Breast epithelium (tissue), 4 donors: ENCODE measurements at places on chromosomes 2 and 18. TPM values are rescaled to one million over a fixed set of nuclear protein-coding genes. Genes with fewer than 3 reads are reported as not detected.

GRCh38 chr2:11288431-11288830 lies 56.0 kb downstream of the ROCK2 start:
- no peaks in the 10 kb centered on the region for H3K27me3 ChIP-seq
- no peaks in the 10 kb centered on the region for H3K36me3 ChIP-seq
- H3K4me3 ChIP-seq: no peak overlapping the region
- H3K4me1 ChIP-seq: no peaks in the 10 kb centered on the region
- DNase-seq: no peak

- H3K36me3 ChIP-seq: no peaks in the 10 kb centered on the region
- no peak overlapping the region for H3K4me3 ChIP-seq
- H3K4me1 ChIP-seq: peaks cover 8% of the 10 kb centered on the region
- H3K27me3 ChIP-seq: no peaks in the 10 kb centered on the region
- no peak for DNase-seq
Observed at GRCh38 chr2:43044093-43044681, 182.2 kb downstream of the ZFP36L2 start.

DNA sequence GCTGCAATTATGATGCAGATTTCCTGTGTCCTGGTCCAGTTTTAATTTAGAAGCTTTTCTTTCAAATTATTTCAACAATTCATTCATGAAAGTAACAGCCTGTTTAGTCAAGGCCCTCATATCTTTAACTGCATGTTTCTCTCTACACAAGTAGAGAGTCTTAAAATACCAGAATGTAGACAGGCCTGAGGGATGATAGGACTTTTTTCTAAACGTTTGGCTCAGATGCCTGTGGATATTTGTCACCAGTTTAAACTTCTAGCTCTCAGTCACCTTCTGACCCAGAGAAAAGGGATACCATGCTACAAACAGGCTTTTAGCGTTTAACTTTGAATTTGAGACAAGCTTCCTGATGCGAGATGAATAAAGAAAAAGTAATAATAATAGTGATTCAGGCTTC lies 15.7 kb downstream of the COL5A2 start:
- peak overlapping the region; percentile 36 for H3K27ac ChIP-seq
- no peak for DNase-seq
- H3K4me1 ChIP-seq: no peaks in the 10 kb centered on the region
- no peaks in the 10 kb centered on the region for H3K36me3 ChIP-seq
- H3K4me3 ChIP-seq: no peak overlapping the region

GRCh38 chr2:25014631-25015030 lies 27.2 kb upstream of the EFR3B start:
- H3K36me3 ChIP-seq: no peaks in the 10 kb centered on the region
- no peak overlapping the region for H3K4me3 ChIP-seq
- no peaks in the 10 kb centered on the region for H3K27me3 ChIP-seq
- no peak overlapping the region for H3K27ac ChIP-seq

GRCh38 chr2:8445580-8445979 lies 236.3 kb upstream of the ID2 start:
- H3K4me3 ChIP-seq: no peak overlapping the region
- no peak for DNase-seq
- no peaks in the 10 kb centered on the region for H3K27me3 ChIP-seq
- H3K4me1 ChIP-seq: no peaks in the 10 kb centered on the region

- H3K4me1 ChIP-seq: peaks cover 17% of the 10 kb centered on the region
- H3K36me3 ChIP-seq: no peaks in the 10 kb centered on the region
- DNase-seq: no peak
- peak overlapping the region; percentile 89 for H3K27ac ChIP-seq
- peak overlapping the region; percentile 62 for H3K4me3 ChIP-seq
- no peaks in the 10 kb centered on the region for H3K27me3 ChIP-seq
Observed at GRCh38 chr2:241009601-241010530, 11.4 kb downstream of the SNED1 start.

The TUBA3E gene
- total RNA-seq: not detected

- no peaks in the 10 kb centered on the region for H3K4me1 ChIP-seq
- H3K4me3 ChIP-seq: no peak overlapping the region
- no peaks in the 10 kb centered on the region for H3K27me3 ChIP-seq
- DNase-seq: no peak
- H3K27ac ChIP-seq: peak overlapping the region; percentile 80
Observed at GRCh38 chr2:238420878-238421694, 5.6 kb upstream of the ASB1 start.

The UCN gene
- total RNA-seq: 4.6 TPM

The NPPC gene
- 0.44 TPM for total RNA-seq

The SLC20A1 gene
- 42.6 TPM for total RNA-seq

GRCh38 chr2:121348128-121348740 lies 63.2 kb upstream of the TFCP2L1 start:
- peaks cover 13% of the 10 kb centered on the region for H3K36me3 ChIP-seq
- no peaks in the 10 kb centered on the region for H3K4me1 ChIP-seq
- DNase-seq: no peak
- H3K27me3 ChIP-seq: no peaks in the 10 kb centered on the region
- no peak overlapping the region for H3K27ac ChIP-seq

The WNT6 gene
- 3.3 TPM for total RNA-seq

GRCh38 chr2:33051586-33052360 lies 105.0 kb downstream of the LTBP1 start:
- no peak overlapping the region for H3K4me3 ChIP-seq
- H3K36me3 ChIP-seq: no peaks in the 10 kb centered on the region
- H3K27ac ChIP-seq: no peak overlapping the region

The SCYGR4 gene
- total RNA-seq: not detected

The TOGARAM2 gene
- 2.7 TPM for total RNA-seq

DNA sequence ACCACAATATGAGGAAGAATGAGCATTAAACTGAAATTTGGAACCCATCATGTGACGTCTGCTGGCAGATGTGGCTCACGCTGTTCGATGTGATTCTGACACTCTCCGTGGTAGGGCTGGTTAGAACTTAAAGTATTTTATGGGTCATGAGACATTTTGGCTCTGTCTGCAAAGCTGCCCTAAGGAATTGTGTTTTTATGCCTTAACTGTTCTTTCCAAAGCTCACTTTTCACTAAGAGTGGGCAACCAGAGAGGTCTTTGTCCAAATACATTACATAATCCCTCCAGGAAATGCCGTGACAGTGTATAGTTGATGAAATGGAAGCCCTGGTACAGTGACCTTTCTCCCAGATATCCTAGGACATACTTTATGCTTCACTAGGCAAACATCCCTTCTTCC lies 119.1 kb downstream of the AQP4 start:
- H3K4me1 ChIP-seq: peaks cover 6% of the 10 kb centered on the region
- no peaks in the 10 kb centered on the region for H3K36me3 ChIP-seq
- DNase-seq: no peak
- no peaks in the 10 kb centered on the region for H3K27me3 ChIP-seq
- peak overlapping the region; percentile 17 for H3K4me3 ChIP-seq
- peak overlapping the region; percentile 43 for H3K27ac ChIP-seq

GRCh38 chr2:236264256-236264655 lies at the start of gene ASB18:
ASB18 (minus strand) TSS chr2:236264406; CDS start chr2:236264345, 61 bp downstream.
- no peak for DNase-seq
- H3K4me3 ChIP-seq: no peak within 1 kb of the TSS
- H3K36me3 ChIP-seq: no peaks in the 10 kb centered on the region
- H3K27ac ChIP-seq: no peak within 1 kb of the TSS

The RIT2 gene
- not detected for total RNA-seq

DNA sequence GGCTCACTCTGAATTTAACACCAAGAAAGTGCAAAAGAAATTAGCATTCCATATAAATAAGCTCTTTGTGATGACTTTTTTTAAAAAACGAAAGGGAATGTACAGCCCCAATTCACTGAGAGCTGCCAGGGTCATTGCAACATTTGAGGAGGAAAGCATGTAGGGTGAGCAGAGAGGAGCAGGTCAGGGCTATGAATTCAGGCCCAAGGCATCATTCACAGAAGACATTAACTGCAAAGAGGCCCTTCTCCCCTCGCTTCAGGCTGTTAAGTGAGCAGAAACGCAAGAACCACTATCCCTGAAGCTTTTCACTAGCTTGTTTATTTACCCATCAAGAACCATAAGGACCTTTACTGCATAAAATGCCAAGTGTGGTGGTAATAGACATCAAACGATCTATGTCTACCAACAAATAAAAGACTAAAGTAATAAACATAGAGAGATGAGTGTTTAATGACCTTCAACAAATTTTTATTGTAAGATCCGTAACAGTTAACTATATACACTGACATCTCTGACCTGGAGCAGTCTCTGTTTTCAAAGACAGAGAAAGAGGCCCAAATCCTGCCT lies 333.1 kb upstream of the HNRNPA3 start:
- no peak overlapping the region for H3K4me3 ChIP-seq
- H3K36me3 ChIP-seq: no peaks in the 10 kb centered on the region
- no peaks in the 10 kb centered on the region for H3K4me1 ChIP-seq
- H3K27ac ChIP-seq: no peak overlapping the region
- no peak for DNase-seq
- no peaks in the 10 kb centered on the region for H3K27me3 ChIP-seq

DNA sequence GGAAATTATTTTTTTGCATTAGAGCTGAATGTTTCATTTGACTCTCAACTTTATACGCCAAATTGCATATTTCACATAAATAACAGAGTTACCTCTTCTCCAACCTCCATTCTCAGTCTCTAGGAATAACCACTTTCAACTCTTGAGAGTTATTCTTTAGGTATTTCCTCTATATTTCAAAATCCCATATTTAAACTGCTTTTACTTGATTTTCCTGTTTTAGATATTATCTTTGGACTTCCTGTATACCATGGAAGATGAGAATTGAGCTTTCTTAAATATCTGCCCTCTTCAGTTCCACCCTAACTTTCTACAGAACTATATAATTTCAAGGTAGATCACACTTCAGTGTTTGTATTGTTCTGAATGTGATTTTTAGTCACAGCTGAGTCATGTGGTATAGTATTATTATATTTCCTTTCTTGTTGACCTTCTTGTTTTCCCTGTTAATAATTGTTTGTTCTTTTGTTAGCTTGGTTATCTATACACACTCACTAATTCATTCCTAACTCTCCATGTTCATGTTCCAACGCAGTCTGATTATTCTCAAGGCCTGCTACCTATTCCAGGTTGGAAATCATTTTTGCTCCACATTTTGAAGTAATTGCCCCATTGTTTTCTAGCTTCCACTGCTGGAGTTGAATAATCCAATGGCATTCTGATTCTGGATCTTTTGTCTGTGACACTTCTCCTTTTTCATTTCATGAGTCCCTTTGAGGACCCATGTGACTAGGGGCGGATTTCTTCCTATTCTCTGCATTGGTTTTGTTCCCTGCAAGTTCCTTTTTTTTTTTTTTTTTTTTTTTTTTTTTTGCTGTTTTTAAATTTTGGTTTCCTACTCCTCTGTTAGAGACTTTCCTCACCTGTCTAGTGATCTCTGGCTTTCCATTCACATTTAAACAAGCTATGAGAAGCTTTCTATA lies 156.8 kb upstream of the RBMS1 start:
- no peak overlapping the region for H3K27ac ChIP-seq
- H3K36me3 ChIP-seq: no peaks in the 10 kb centered on the region
- no peak overlapping the region for H3K4me3 ChIP-seq
- peaks cover 4% of the 10 kb centered on the region for H3K4me1 ChIP-seq
- no peak for DNase-seq
- H3K27me3 ChIP-seq: no peaks in the 10 kb centered on the region

DNA sequence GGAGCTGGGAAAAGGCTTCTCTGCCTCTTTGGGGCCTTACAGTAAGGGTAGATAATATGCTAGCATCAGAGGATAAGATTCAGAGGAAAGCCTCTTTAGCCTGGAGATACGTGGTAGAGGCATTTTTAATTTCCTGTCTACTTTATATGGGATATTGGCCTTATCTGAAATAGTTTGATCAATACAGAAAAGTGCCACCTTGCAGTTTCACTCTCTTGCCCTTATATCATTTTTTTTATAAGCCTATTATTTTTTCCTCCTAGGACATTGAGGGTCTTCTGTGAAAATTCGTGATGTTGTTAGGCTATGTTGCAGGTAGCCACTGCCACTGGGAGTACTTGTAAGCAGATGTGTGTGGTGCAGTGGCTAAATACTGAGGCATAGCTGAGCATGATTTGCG lies 40.1 kb upstream of the TOGARAM2 start:
- H3K27ac ChIP-seq: no peak overlapping the region
- no peaks in the 10 kb centered on the region for H3K4me1 ChIP-seq
- no peak for DNase-seq
- H3K27me3 ChIP-seq: no peaks in the 10 kb centered on the region

DNA sequence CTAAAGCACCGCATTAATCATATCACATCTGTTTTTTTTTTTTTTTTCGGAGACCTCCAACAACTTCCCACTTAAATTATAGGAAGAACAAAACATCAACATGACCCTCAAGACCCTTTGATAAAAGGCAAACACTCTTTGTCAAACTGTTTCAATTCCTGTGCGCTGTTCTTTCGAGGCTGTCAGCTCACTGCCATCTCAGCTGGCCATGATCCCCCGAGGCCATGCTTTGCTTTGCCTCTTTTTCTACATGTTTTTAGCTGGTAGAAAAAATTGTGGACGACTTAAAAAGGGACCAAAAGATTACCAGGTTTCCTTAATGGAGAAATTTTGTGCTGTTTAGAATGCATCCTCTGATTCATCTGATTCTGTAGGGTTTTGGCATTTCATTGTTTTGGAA lies 138.2 kb downstream of the DPP10 start:
- H3K27ac ChIP-seq: no peak overlapping the region
- no peaks in the 10 kb centered on the region for H3K27me3 ChIP-seq
- DNase-seq: no peak
- no peaks in the 10 kb centered on the region for H3K36me3 ChIP-seq
- H3K4me3 ChIP-seq: no peak overlapping the region

DNA sequence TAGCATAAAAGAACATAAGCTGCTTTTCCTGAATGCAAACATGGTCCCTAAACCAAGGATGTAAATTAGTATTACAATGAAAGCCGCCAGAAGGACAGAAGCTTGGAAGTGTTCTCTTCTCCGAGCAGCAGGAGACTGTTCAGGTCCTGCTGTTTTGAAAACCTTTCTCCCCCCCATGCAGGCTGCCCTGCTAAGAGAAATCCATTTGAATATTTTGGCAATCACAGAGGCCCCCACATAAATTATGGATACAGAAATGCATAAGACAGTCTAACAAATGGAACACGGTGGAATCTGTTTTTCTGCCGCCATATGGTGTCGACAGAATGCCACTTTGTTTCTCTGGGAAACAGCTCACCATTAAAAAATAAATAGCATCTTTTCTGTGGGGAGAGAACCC lies 600.4 kb upstream of the KLHL29 start:
- no peak overlapping the region for H3K4me3 ChIP-seq
- no peak for DNase-seq
- H3K27me3 ChIP-seq: no peaks in the 10 kb centered on the region
- H3K27ac ChIP-seq: no peak overlapping the region
- H3K4me1 ChIP-seq: no peaks in the 10 kb centered on the region

DNA sequence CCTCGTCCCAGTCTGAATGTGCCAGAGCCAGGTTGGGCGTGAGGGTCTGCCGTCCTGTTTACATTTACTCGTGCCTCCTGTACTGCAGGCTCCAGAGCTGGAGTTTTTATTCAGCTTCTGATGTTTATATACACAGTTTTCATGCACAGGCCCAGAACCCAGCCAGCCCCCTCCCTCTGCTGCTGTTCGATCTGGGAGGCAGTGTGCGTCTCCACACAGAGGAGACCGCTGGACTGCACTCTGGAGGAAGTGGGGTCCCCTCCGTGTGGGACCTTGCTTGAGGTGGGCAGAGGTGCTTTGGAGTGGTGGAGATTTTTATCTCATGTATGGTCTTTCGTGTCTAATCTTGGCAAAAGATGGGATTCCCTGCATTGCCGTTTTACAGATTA lies 90.6 kb downstream of the GLI2 start:
- H3K27ac ChIP-seq: no peak overlapping the region
- no peaks in the 10 kb centered on the region for H3K4me1 ChIP-seq
- H3K27me3 ChIP-seq: no peaks in the 10 kb centered on the region
- no peak for DNase-seq
- no peaks in the 10 kb centered on the region for H3K36me3 ChIP-seq
